ENCODE measurements at places on chromosomes 2 and 18.

GRCh38 chr2:59339121-59339836 lies 1098.2 kb upstream of the FANCL start:
- no peak for DNase-seq

- no peak for DNase-seq
These were observed 21.2 kb downstream of the WDR7 start for GRCh38 chr18:56672391-56672790.

- DNase-seq = no peak
These were observed 117.2 kb upstream of the OTX1 start for GRCh38 chr2:62933398-62933917.

DNA sequence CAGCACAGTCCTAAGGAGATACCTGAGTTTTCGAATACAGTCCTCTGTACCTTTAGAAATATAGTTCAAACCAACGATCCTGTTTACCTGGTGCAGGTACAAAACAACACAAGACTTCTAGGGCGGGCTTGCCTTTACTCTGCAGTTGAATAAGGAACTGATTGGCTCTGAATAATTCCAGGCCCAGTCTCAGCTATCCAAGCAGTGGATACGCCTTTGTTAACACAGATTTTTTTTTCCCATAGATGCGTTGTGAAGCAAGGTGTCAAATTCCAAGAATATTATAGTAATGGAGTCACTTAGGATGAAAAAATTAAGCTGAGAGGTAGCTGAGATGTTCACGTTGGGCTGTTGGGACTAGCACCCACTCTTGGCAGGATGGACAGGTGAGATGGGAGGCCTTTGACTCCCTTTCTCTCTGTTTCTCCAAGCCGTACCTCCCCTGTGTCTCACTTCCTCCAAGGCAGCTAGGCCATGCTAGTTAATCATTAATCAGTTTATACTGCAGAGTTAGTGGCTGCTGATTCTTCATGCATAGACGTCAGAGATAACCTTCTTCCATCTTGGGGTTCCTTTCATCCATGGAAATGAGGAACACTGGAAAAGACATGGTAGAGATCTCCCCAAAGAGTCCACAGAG lies 380.8 kb upstream of the ACVR2A start:
- DNase-seq = no peak

DNA sequence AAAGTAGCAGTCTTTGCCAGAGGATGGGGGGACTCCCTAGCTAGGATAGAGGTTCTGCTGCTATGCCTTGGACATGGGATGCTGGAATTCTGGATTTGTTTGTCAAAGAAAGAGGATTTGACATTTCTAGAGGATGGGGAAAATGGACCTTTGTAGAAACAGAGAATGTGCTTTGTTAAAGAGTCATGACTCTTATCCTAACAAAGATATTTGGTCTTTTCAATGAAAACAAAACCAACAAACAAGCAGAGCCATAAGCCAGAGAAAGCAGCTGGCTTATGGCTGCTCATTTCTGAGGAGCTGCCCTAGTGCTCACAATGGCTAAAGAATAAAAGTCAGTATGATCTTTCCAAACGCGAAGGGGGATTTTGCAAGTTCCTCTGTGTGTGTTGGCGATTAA lies 40.8 kb upstream of the MAPRE2 start:
- no peak for DNase-seq

DNA sequence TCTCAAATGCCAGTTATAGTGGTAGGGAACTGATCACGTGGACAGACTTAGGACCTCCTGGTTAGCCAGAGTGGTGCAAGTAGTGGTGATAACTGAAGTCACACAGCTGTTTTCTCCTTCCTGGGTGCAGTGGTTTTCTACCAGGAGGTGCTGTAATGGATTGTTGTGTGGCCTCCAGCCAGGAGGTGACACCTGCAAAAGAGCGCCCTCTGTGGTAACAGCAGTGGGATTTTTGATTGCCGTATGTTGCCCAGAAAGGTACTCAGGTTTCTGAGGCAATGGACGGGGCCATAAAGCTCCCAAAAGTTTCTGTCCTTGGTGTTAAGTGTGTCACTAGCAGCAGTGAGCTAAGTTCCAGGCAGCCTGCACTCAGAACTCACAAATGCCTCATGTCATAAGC lies 1358.1 kb upstream of the DDX18 start:
- no peak for DNase-seq

- no peak for DNase-seq
These were observed 53.4 kb downstream of the LIMS1 start for GRCh38 chr2:108587621-108588020.

DNA sequence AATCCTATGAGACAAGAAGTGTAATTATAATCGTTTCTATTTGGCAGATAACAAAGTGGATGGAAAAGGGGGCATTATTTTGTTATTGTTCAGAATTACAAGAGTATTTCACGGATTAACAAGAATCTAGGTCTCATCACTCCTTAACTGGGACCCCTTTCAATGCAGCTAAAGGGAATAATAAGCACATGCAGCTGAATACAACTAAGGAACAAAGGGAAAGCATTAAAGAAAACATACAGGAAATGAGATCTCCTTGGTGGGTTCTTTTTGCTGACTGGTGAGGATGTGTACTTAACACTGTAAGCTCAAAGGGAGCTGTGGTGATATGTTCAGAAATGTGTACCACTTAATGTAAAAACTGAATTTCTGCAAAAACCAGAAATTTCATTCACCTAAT lies 140.5 kb upstream of the WDSUB1 start:
- no peak for DNase-seq

GRCh38 chr2:39188960-39189494 lies 54.7 kb downstream of the CDKL4 start:
- DNase-seq = no peak

DNA sequence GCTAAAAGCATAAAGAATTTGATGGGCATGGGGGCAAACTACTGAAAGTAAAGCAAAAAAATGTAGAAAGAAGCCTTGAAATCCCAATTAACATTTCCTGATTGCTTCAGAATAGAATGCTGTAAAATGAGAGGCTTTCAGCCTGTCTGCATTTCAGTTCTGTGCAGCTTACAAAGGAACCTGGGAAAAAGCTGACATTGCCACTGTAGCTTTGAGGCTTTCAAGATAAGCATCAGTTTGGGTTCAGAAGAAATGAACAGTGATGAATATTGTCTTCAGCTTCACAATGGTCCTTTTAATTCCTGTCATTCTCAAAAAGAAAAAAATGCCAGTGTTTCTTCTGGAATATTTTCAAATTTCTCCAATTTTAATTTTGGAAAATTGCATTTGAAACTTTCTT lies 242.7 kb downstream of the LRRTM1 start:
- no peak for DNase-seq

- no peak for DNase-seq
These were observed 674.0 kb downstream of the CNTNAP5 start for GRCh38 chr2:124698979-124699565.

DNA sequence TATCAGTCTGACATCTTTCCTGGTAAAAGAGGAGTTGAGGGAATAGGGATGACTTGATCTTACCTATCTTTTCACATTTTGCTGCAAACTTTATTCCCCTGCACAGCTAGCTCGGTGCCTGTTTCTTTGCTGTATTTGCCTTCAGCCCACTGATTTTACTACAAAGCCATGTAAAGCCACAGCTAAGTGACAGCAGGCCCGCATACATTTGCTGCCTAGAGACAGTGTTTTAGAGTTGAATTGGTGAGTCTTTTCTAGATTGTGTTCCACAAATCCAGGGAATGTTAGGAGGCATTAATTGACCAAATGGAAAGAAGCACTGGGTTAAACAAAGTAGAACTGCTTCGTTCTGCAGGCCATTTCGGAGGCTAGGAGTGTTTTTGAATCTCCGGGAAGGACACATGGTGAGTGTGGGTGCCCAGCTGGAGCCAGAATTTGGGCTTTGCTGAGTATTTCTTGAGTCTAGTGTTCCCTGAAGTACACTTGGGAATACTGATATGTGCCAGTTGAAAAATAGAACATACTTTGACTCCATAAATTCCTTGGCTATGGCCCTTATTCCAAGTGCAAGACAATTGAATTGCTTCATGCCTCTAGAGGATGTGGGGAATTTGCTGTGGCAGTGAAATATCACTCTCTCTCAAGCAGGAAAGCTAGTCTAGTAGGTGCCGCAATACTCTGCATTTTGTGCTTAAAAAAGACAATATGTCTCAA lies 329.8 kb downstream of the PTPRM start:
- DNase-seq = no peak

DNA sequence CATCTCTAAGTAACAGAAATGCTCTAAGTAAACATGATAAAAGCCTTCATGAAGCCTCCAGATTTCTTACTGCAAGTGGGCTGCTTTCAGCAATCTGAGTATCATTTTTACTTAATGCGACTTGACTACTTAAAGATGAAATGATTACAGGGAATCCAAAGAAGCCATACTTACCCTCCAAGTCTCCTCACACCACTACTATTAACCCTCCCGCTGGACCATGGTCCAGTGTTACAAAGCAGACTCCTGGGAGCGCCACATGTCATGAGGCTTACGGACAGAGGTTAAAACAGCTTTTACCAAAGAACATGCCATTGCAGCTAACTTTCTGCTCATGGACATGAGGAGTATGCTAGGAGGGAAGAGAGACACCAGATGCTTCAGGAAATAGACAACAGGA lies 46.4 kb downstream of the LPIN2 start:
- no peak for DNase-seq

GRCh38 chr2:20939931-20940795 lies 103.7 kb downstream of the APOB start:
- DNase-seq = no peak

GRCh38 chr2:136932700-136933099 lies 167.4 kb downstream of the THSD7B start:
- DNase-seq = no peak

DNA sequence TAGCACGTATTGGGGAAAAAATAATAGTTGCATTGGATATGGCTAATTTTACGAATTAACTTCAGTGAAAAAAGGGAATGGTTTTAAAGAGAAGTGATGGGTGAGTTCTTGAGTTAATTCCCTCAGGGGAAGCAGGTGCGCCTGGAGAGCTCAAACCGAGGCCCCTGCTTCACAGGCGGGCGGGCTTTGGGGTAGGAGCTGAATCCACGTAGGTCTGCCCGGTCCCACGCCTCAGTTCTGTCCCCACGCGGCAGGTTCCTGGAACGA lies 44.1 kb downstream of the GORASP2 start:
- no peak for DNase-seq

- no peak for DNase-seq
These were observed 28.1 kb downstream of the TRMT61B start for GRCh38 chr2:28842042-28842441.

DNA sequence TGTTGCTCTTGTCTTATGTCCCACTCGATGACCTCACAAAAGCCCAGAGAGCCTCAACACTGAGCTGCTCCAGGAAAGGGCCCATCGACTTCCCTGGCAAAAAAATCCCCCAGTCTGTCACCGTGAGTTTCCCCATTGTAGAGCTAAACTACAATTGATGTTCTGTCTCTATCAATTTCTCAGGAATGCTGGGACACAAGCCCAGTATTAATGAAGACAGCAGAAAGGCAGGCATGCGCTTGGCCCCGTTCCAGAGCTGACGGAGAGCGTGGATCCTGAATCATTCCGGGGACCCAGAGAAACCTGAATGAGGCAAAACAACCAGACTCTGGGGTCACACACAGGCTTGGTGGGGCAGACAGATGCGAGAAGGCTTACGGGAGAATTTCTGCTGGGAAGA lies 146.9 kb downstream of the TTC32 start:
- no peak for DNase-seq
